ENCODE measurements at places on chromosomes 3 and 15.

DNA sequence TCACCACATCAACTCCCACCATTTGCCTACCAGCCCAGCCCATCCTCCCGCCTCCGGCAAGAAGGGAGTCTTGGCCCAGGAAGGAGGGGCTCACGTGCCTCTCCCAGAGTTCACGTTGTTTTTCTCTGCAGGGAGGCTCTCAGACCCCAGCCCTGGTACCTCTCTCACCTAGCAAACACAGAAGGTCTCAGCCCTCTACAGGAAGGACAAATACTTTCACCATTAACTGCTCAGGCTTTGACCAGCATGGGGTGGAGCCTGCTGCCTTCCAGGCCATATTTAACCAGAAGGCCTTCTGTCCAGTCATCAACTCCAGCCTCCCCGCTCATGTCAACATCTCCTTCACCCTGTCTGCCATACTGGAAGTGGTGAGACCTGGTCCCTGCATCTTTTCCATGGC is 19.0 kb upstream of the HTR3E start:
- no peak for DNase-seq

DNA sequence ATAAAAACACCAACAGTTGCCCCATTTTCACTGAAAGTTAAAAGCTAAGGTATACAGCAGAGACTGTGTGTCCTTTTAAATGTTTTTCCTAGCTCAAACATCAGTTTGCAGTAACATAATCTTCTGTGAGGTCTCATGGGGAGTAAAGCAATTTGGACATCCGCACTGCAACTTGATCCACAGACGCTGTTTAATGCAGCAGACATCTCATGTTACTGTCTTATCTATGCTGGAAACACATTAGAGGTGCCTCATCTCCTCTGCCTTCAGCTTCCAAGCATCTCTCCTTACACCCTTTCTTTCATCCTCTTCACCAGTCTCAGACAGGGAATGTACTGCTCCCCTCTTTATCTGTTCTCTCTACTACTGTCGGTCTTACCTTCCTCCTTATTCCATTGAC is 53.7 kb upstream of the ATP11B start:
- no peak for DNase-seq

- DNase-seq, result no peak
Measured at GRCh38 chr3:198017090-198017489, 57.1 kb downstream of the LMLN start.

DNA sequence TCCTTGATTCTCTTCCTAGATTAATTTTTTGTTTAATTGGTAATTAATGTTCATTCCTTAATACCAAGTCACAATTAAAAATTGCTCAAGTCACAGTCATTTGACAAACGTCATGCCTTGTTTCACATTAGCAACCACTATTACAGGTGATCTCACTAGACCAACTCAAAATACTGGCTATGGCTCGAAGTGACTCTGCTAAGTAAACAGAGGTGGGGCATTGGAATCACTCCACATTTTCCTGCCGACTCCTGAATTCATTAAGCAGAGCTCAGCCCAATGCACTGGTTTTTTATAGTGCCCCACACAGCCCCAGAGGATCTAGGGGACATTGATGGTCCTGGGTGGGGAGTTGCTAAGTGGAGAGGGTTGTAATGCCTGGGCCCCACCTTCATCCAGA is 201.2 kb upstream of the NSMCE3 start:
- DNase-seq, result no peak

DNA sequence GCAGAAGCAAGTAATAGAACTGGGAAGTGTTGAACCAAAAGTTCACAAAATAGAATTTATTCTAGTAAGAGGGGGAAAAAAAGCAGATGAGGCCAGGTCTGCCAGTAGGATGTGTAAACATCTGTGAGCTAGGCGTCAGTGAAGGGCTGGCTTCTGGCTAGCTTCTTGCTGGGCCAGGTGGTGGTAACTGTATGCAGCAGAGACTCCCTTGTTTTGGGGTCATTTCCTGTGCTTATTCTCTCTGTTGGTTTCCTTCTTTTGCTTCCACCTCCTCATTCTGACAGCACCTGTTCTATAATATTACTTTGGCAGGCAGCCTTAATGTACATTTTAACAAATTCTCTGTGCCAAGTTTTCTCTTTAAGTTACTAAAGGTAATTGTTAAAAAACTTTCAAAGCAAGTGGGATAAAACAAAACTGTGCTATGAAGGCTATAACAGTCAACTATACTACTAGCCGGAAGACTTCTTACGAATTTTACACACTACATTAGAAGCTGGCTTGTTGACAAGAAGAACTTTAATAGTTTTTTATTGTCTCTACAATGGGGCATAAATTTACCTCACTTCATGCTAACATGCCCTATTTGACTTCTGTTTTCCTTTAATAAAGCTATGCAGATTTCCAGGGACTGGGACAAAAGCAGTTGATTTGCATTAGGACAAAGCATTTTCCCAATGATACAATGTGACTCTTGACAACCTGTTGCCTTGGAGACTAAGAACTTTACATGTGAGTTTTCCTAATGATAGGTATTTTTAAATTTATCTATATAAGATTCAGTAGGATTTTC is 318.8 kb upstream of the NAALADL2 start:
- DNase-seq, result no peak

GRCh38 chr3:64438812-64439211 is 213.5 kb upstream of the PRICKLE2 start:
- DNase-seq, result no peak

DNA sequence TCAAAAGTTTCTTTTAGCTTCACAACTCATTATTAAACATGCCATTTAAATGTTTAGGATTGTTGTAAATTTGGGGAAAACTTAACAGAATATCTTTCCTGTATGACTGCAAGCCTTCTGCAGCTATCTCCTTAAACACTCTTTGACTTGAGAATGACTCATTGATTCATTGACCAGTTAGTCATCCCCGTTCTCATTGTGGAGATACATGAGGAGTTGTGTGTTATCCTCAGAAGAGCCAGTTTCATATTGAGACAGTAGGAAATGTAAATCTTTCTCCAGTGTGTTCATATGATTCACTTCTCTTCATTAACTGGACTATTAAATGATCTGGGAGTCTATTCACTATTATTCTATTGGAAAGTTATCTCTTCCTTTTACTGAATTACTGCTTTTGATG is 83.0 kb downstream of the CRYGS start:
- DNase-seq, result no peak

- DNase-seq, result no peak
Measured at GRCh38 chr3:158830391-158830790, 28.5 kb downstream of the MFSD1 start.

DNA sequence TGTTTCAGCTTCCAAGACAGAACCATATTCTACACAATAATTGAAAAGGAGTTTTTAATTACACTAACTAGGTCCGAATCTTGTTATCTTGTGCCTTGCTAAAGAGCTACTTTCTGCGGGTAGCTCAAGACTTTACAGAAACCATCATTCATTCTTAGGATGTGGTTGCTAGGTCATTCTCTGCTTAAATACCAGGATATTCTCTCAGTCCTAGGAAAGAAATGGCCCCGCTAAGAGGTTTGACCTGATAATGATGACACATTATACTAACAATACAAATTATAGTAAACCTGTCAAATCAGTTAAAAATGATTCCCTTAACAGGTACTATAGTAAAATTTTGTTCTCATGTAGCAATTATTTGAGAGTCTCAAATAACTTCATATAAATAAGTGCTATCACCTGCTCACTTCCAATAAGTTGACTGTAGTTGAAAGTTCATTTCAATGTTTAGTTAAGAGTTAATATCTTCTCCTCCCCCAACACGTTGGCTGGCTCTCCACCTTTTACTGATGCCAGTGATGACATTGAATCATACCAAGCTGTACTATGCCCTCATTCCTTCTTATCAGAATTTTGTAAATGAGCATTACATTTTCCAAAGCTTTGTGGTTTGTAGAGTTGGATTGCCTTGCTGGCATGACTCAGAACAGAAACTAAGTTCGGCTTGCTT is 3.6 kb upstream of the C3orf85 start:
- DNase-seq, result no peak

DNA sequence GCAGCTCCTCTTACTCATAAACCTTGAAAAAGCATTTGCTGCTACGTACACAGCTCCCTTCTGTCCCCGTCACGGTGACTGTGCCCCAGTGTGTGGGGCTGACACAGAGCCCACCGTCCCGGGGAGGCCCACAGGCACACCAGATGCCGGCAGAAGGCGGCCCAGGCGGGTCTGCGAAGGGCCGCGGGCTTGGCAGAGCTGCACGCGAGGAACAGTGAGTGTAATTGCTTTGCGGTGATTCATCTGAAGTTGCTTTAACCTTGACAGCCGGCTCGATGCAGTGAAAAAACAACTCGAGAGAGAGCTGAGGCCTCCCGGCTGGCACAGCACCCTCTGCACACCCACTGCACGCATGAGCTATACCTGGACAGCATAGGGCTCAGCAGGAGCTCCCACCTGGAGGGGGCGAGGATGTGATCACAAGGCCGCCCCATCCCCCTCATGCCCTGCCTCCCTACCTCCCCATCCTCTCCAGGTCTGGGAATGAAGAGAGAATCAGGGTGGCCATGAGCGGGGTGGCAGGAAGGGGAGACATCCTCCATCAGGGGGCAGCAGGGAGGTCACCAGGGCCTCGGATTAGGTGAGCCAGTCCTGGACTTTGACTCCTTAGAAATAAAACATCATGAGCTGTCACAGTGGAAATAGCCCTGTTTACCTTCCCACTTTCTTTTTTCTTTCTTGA is 172.7 kb downstream of the MEGF11 start:
- DNase-seq, result no peak

GRCh38 chr3:17133632-17134545 is 249.1 kb downstream of the PLCL2 start:
- DNase-seq, result no peak

DNA sequence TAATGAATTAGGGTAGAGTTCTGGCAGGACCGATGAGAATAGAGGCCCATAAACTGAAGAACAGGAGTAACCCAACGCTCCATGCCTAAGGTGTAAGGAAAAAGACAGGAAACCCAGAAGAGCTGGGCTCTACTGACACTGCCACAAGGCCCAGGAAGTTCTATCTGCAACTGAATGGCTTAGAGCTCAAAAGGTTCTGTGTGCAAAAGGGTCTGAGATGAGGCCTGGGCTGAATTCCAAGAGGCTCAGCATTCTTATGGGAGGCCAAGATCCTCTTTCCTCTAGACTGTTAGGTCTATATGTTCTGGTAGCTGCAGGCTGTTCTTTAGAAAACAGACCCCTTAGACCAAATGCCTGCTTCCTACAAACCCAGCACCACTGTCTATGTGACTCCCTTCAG is 30.5 kb upstream of the PRSS50 start:
- DNase-seq, result no peak

- no peak for DNase-seq
Measured at GRCh38 chr15:29046977-29047376, 161.2 kb downstream of the APBA2 start.

- no peak for DNase-seq
Measured at GRCh38 chr3:75014008-75014407, 399.5 kb upstream of the CNTN3 start.

- DNase-seq, result no peak
Measured at GRCh38 chr3:79264892-79265291, 502.9 kb downstream of the ROBO1 start.

DNA sequence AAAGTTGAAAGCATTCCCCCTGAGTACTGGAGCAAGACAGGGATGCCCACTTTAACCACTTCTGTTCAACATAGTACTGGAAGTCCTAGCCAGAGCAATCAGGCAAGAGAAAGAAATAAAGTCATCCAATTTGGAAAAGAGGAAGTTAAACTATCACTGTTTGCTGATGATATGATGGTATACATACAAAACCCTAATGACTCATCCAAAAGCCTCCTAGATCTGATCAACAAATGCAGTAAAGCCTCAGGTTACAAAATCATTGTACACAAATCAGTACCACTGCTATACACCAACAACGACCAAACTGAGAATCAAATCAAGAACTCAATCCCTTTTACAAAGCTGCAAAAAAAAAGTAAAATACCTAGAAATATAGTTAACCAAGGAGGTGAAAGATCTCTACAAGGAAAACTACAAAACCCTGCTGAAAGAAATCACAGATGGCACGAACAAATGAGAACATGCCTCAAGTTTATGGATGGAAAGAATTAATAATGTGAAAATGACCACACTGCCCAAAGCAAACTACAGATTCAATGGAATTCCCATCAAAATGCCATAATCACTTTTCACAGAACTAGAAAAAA is 40.3 kb downstream of the RPL39L start:
- no peak for DNase-seq

DNA sequence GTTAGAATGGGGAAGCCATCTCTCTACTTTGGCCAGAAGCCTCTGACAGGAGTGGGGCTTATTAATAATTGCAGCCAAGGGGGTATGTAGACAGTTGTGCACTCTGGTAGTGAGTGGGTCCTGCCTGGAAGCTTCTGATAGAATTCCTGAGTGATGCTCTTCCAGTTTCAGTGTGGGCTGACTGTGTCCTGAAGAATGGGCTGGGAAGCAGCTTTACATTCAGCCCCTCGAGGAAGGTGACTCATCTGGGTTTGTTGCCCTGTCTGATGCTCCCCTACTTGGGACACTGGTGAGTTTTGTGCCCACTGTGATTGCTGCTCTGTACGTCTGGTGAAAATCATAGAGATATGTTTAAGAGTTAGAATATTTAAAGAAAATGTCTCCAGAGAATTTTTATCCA is 444.7 kb upstream of the RBMS3 start:
- DNase-seq, result no peak

DNA sequence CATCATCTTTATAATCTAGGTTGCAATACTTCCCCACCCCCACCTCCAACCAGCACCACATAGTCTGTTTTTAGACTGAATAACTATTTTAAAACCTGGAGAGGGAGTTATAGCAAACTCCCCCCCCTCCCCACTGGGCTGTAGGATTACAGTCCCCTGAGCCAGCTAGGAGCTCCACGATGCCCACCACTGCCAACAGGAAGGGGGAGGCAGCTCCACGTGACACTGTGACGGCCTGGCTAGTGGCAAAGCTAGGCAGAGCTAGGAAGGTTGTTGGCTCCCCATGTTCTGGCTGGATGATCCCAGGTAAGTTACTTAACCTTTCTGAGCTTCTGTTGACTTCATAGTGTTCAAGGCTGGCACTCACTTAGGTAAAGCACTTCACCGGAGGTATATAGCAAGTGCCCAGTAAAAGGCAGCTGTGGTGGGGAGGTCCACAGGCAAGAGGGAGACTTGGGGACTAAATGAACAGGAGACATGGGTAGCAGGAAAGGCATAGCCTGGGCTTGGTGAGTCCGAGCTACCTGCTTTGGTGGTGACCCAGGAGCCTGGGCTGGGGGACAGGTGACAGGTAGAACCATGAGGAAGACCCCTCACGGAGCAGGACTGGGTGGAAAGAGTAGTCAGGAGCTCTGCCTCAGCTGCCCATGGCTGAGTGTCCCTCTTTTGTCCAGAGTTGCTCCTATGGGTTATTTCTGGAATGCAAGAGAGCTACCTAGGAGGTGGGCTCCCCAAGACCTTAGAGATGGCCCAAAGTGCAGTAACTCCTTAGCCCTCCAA is 4.0 kb upstream of the TBC1D21 start:
- DNase-seq, result no peak

GRCh38 chr15:63971427-63971805 is 74.9 kb downstream of the DAPK2 start:
- DNase-seq, result peak; percentile 65

GRCh38 chr15:76391847-76392246 is 55.3 kb downstream of the ISL2 start:
- no peak for DNase-seq
